ENCODE measurements at places on chromosomes 1 and 21.

GRCh38 chr1:8020032-8020431 is 6.1 kb downstream of the ERRFI1 start:
- peak; percentile 79 for DNase-seq

DNA sequence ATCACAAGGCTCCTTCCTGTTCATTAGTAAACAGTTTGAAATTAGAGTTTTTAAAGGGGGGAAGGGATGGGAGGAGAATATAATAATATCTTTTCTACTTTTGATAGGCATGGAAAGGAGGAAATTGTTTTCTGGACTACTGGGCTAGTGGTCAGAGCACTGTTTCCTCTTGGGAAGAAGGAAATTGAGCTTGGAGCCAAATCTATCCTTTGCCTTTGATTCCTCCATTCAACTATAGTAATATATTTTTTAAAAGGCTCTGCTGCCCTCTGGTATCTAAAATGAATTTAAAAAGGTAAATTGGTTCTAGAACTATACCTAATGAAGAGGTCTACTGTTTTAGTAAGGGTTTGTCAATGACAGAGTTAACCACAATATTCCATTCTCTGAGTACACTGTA is 5.9 kb downstream of the IARS2 start:
- DNase-seq, result no peak

GRCh38 chr1:43564551-43565348 is 34.1 kb downstream of the PTPRF start:
- no peak for DNase-seq

DNA sequence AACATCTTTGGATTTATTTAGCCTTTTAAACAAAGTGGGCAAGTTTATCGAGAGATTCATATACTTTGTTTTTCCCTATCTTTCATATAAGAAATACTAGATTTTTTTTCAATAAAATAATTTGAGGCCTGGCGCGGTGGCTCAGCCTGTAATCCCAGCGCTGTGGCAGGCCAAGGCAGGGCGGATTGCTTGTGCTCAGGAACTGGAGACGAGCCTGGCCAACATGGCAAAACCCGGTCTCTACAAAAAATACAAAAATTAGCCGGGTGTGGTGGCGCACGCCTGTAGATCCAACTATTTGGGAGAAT is 1.6 kb upstream of the CDC14A start:
- no peak for DNase-seq

GRCh38 chr1:36137226-36137625 is 12.1 kb downstream of the TRAPPC3 start:
- no peak for DNase-seq

GRCh38 chr1:161267321-161267720 is 8.8 kb downstream of the PCP4L1 start:
- no peak for DNase-seq

GRCh38 chr1:240663169-240663879 is 51.4 kb upstream of the GREM2 start:
- peak; percentile 73 for DNase-seq

GRCh38 chr1:219505886-219506285 is 107.0 kb downstream of the ZC3H11B start:
- peak; percentile 36 for DNase-seq

DNA sequence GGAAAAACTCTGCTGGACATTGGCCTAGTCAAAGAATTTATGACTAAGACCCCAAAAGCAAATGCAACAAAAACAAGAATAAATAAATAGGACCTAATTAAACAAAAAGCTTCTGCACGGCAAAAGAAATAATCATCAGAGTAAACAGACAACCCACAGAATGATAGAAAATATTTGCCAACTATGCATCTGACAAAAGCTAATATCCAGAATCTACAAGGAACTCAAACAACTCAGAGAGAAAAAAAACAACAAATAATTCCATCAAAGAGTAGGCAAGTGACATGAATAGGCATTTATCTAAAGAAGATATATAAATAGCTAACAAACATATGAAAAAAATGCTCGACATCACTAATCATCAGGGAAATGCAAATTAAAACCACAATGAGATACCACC is 91.2 kb upstream of the PALMD start:
- no peak for DNase-seq

GRCh38 chr1:179825798-179826460 is 51.7 kb downstream of the TOR1AIP2 start:
- DNase-seq, result no peak

DNA sequence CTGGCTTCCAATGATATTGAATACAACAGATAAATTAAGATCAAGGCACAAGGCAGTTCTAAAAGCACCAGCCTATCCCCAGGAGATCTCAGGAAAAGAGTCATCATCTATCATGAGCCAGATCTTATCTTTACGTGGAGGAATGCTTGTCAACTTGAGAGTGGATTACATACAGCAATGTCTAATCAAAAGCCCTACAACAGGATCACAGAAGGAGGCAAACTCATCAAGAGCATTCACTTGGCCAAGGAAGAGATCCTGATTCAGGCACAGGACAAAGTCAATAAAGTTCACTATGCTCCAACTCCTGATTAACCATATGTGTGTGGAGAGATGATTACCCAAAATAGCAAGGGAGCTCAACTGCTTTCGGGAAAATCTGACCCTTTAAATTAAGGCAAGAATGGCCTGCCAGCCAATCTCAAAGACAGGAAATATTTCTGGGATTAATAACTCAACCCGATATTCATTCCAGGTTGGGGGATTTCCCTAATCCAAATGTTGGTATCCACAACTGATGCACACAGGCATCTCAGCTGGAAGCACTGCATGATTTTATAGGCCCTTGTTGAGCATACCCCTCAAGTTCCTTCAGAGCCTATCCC is 33.7 kb downstream of the TBX15 start:
- peak; percentile 54 for DNase-seq

GRCh38 chr1:92536211-92536979 is 49.7 kb upstream of the GFI1 start:
- no peak for DNase-seq

- DNase-seq, result no peak
Observed at GRCh38 chr1:29991815-29992214, 731.6 kb downstream of the MATN1 start.

DNA sequence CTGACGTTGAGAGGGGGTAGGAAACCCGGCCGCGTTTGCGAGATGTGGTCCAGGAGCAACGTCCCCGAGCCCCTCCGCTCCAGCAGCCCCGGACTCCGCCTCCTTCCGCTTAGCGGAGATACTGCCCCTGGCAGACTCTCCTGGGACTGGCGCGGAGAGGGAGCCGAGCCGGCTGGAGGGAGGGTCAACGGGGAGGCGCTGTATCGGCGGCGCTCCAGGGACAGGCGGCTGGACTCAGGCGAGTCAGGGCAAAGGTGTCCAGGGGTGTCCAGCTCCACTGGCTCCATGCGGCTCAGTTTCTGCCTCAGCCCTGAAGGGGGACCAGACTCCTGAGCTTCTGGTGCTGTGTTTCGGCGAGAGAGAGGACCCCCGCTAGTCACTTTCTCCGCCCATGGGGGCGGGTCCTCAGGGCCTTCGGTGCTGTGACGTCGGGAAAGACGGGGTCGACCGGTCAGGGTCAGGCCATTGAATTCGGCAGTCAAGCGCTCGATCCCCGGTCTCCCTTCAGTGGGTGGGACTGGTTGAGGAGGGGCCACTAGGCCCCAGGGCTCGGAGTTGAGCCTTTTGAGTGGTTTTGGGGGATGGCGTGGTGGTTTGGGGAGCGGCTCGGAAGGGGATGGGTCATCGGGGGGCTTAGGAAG is 2.8 kb upstream of the LIX1L start:
- peak; percentile 78 for DNase-seq

DNA sequence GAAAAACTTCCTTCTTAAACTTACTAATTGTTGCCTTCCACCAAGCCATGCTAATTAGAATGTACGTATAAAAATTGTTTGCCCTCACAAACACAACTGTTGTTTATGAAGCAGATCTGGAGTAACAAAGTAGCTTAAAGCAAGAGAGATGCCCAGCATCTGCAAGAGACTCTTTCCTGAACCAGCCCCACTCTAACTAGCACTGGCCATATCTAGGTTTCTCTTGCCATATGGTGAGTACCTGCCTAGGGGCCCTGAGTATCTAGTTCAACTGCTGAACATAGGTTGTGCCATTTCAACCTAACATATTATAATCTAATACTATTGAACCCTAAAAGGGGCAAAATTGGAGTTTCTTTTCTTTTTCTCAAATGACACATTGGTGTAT is 883.4 kb upstream of the B3GALT2 start:
- DNase-seq, result no peak

DNA sequence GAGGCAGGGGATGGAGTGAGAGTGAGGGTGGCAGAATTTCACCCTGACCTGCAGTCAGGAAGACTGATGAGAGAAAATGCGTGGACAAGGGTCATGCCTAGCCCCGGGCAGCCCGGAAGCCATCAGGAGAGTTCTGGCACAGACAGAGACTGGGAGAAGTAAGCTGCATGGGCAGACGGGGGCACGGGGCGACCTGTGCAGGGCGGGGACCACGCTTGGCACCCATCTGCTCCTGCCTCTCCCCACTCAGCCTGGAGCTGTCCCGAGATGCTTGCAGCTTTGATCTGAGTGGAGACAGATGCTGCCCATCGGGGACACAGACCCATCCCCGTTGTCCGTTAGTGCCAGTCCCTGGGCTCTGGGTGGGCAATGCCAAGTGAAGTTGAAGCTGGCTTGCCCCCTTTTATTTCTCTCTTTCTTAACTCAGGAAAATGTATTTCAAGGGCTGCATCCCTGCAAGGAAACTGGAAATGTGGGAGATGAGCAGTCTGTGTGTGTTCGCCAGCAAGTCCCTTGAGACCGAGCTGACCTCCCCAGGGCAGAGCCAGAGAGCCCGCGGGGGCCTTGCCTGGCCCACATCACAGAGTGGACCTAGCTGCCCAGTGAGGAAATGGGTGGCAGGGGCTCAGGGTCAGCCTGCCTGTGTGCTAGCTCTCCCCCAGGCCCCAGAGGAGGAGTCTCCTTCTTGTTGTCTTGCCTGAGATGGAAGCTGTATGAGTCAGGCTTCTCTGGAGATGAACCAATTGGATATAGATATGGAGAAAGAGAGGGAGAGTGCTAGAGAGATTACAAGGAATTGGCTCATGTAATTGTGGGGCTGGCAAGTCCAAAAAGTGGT is 121.3 kb upstream of the C1orf174 start:
- no peak for DNase-seq

DNA sequence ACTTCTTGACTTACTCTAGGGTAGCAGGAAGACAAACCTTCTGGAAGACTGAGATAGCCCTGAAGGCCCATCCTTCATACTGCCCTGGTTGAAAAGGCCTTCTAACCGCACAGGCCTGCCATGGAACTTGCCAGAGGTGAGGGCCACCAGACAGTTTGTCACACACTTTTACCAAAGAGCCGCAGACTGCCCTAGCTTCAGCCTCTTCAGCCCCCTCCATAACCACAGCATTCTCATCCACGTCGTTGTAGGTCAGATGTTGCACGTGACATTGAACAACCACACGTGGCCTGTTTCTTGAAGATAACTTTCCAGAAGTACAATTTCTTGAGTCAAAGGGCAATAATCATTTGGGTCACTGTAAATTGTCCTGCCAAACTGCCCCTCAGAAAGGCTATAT is 18.9 kb downstream of the ZNF362 start:
- no peak for DNase-seq

DNA sequence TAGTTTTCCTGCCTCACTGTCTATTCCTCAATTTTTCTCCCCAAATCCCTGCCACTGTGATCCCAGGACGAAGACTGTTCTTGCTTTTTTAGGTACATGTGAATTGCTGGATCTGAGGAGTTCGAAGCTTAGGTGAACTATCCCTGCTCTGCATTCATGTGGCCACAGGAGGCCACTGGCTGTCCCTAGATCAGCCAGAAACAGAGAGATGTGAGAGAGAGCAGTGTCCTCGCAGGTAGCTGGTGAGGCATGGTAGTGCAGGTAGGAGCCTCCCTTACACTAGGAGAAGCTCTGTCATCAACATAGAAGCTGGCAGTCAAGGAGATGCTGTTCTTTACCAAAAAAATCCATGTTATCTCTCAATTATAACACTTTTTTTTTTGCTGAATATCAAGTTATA is 71.5 kb downstream of the USP24 start:
- DNase-seq, result peak; percentile 15

Data from ELR (cell line).